ENCODE measurements at places on chromosomes 13 and 19. TPM values are rescaled to one million over a fixed set of nuclear protein-coding genes. Genes with fewer than 3 reads are reported as not detected.

DNA sequence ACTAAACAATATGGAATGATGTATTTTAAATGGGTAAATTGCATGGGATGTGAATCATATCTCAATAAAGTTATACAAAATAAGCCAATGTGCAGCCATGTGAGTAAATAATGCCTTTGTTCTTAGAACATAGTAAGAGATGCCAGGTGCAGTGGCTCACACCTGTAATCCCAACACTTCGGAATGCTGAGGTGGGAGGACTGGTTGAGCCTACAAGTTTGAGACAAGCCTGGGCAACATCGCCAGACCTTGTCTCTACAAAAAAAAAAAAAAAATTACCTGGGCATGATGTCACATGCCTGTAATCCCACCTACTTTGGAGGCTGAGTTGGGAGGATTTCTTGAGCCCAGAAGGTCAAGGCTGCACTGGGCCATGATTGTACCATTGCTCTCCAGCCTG is 230.7 kb downstream of the RFC3 start:
- DNase-seq = no peak
- H3K27me3 ChIP-seq = no peaks in the 10 kb centered on the region
- no peaks in the 10 kb centered on the region for H3K4me1 ChIP-seq
- no peak overlapping the region for H3K4me3 ChIP-seq
- H3K36me3 ChIP-seq = no peaks in the 10 kb centered on the region

- no peaks in the 10 kb centered on the region for H3K36me3 ChIP-seq
- no peak for DNase-seq
- H3K4me3 ChIP-seq = no peak overlapping the region
- no peaks in the 10 kb centered on the region for H3K27me3 ChIP-seq
- H3K27ac ChIP-seq = no peak overlapping the region
- peaks cover 36% of the 10 kb centered on the region for H3K4me1 ChIP-seq
Observed at GRCh38 chr13:113488283-113488682, 2.2 kb downstream of the DCUN1D2 start.

- no peaks in the 10 kb centered on the region for H3K36me3 ChIP-seq
- peaks cover 19% of the 10 kb centered on the region for H3K4me1 ChIP-seq
- H3K27me3 ChIP-seq = no peaks in the 10 kb centered on the region
- H3K27ac ChIP-seq = no peak overlapping the region
- DNase-seq = no peak
Observed at GRCh38 chr13:110280231-110280813, 26.6 kb downstream of the COL4A1 start.

DNA sequence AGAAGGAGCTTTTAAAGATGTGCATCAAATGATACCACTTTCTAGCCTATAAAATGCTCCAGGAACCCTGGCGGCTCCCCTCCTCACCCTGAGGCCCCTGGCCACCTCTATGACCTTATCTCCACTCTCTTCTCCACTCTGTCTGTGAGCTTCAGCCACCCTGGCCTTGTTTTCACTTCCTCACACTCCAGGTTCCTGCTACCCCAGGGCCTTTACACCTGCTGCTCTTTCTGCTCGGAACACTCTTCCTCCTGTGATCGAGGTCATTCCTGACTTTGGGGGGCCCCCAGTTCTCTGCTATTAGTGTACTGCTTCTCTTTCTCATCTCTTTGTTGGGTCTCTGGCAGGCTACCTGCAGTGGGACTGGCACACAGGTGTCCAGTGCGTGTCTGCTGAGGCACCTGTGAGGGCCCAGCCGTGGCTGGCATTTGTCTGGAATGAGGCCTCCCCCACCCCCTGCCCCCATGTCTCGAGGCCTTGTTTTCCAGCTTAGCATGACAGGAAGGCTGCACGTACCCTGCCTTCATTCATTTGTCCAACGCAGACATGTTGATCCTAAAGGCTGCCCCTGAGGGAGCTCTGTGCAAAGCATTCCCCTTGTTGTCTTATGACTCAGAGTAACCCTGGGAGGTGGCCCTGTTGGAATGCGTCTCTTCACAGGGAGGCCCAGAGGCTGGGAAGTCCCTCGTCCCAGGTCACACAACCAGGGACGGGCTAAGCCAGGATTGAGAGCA is 2.3 kb downstream of the DDA1 start:
- peaks cover 4% of the 10 kb centered on the region for H3K36me3 ChIP-seq
- peaks cover 41% of the 10 kb centered on the region for H3K4me1 ChIP-seq
- peak overlapping the region; percentile 61 for H3K27ac ChIP-seq
- H3K27me3 ChIP-seq = no peaks in the 10 kb centered on the region

DNA sequence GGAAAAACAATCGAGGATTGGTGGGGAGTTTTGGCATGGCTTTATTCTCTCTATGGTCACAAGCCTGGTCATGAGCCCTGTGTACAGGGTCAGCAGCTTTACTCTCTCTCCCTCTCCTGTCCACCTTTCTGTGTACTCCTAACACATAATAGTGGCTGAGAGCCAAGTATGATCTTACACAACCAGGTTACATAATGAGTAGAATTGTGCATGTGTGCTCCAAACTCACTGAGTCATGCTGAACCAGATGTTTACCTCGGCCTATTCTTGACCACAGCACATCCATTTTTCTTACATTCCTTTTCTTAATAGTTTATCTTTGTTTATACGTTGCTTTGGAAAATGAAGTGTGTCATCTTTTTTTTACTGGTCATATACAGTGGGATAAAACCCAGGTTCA is 53.1 kb downstream of the ZNF254 start:
- H3K4me3 ChIP-seq = no peak overlapping the region
- H3K27ac ChIP-seq = no peak overlapping the region
- no peaks in the 10 kb centered on the region for H3K36me3 ChIP-seq
- H3K27me3 ChIP-seq = no peaks in the 10 kb centered on the region
- DNase-seq = no peak

- H3K4me3 ChIP-seq = no peak overlapping the region
- DNase-seq = no peak
- H3K27ac ChIP-seq = no peak overlapping the region
- no peaks in the 10 kb centered on the region for H3K36me3 ChIP-seq
- H3K27me3 ChIP-seq = no peaks in the 10 kb centered on the region
Observed at GRCh38 chr13:23505007-23505406, 65.2 kb upstream of the TNFRSF19 start.

GRCh38 chr13:35129500-35129899 is 187.4 kb downstream of the NBEA start:
- H3K36me3 ChIP-seq = no peaks in the 10 kb centered on the region
- H3K4me3 ChIP-seq = no peak overlapping the region
- H3K27ac ChIP-seq = no peak overlapping the region
- H3K27me3 ChIP-seq = no peaks in the 10 kb centered on the region
- no peak for DNase-seq
- no peaks in the 10 kb centered on the region for H3K4me1 ChIP-seq

- no peaks in the 10 kb centered on the region for H3K27me3 ChIP-seq
- no peaks in the 10 kb centered on the region for H3K4me1 ChIP-seq
- no peak overlapping the region for H3K27ac ChIP-seq
- H3K36me3 ChIP-seq = no peaks in the 10 kb centered on the region
- no peak overlapping the region for H3K4me3 ChIP-seq
- DNase-seq = no peak
Observed at GRCh38 chr13:41621716-41622431, 164.5 kb downstream of the RGCC start.

- no peaks in the 10 kb centered on the region for H3K4me1 ChIP-seq
- H3K36me3 ChIP-seq = no peaks in the 10 kb centered on the region
- no peak overlapping the region for H3K4me3 ChIP-seq
Observed at GRCh38 chr13:111905609-111905945, 161.4 kb upstream of the SOX1 start.

DNA sequence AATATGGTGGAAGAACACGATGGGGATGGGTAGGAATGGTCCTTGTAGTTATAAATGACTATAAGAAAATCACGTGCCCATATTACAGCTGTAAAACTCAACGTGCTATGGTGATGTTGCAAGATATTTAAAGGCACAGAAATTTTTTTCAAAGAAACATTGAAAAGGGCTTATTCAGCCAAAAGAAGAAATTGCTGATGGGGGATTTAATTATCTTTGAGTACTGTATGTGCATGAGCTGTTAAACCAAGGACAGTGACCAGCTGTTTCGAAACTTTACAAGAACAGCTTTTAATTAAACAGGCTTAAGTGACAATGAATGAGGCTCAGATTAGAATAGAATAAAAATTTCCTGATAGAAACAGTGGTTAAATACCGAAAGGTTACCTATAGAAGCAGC is 339.0 kb downstream of the HS6ST3 start:
- H3K4me1 ChIP-seq = no peaks in the 10 kb centered on the region
- no peaks in the 10 kb centered on the region for H3K27me3 ChIP-seq
- no peak for DNase-seq
- H3K27ac ChIP-seq = no peak overlapping the region
- no peak overlapping the region for H3K4me3 ChIP-seq

GRCh38 chr19:15426485-15427349 is 7.9 kb upstream of the AKAP8L start:
- no peaks in the 10 kb centered on the region for H3K27me3 ChIP-seq
- H3K36me3 ChIP-seq = peaks cover 11% of the 10 kb centered on the region
- DNase-seq = no peak
- peaks cover 35% of the 10 kb centered on the region for H3K4me1 ChIP-seq
- no peak overlapping the region for H3K27ac ChIP-seq

- no peak overlapping the region for H3K4me3 ChIP-seq
- no peaks in the 10 kb centered on the region for H3K27me3 ChIP-seq
Observed at GRCh38 chr13:27808851-27809550, 16.7 kb downstream of the GSX1 start.

DNA sequence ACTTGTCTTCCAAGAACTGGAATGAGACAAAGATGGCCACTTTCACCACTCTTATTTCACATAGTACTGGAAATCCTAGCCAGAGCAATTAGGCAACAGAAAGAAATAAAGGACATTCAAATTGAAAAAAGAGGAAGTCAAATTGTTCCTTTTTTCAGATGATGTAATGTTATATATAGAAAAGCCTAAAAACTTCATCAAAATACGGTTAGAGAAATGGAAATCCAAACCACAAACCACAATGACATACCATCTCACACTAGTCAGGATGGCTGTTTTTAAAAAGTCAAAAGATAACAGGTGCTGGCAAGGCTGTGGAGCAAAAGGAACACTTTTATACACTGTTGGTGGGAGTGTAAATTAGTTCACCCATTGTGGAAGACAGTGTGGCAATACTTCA is 113.3 kb upstream of the SPRY2 start:
- DNase-seq = no peak
- no peaks in the 10 kb centered on the region for H3K36me3 ChIP-seq
- no peak overlapping the region for H3K4me3 ChIP-seq

DNA sequence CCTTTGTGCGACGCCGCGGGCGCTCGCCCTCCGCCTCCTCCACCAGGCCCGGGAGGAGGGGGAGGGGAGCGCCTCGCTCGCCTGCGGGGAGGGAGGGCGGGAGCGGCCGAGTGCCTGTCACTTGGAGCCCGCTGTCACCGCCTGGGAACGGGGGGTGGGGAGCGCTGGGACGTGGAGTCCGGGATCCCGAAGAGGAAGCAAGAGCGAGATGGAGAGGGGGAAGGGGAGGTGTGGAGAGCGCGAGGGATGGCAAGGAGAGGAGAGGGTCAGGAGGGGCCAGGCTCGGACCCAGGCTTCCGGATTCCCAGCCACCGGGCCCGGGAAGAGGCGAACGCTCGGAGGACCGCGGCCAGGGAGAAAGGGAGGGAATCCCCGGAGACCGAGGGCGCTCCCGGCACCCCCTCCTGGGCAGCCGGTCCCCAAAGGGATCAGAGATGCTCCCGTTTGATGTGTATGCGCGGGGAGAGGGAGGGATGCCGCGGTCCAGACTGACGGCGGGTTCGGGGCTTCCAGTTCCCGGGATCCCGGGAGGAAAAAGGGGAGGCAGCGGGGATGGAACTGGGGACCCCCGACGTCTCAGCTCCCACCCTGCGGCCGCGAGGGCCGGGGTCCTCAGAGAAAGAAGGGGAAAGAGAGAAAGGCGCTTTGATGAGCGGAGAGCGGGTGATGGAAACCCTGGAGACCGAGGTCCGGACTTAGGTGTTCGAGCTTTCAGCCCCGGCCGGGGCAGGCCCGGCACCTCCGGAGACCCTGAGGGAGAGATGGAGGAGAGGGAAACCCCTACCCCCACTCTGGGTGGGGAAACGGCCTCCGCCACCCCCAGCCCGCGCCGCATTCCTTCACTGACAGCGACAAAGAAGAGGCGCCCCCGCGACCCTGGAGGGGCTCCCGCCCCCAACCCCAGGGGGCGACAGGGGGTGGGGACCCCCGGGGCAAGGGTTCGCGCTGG is 4.7 kb upstream of the DPF1 start:
- peaks cover 30% of the 10 kb centered on the region for H3K27me3 ChIP-seq
- no peak for DNase-seq
- no peaks in the 10 kb centered on the region for H3K36me3 ChIP-seq
- H3K4me1 ChIP-seq = peaks cover 19% of the 10 kb centered on the region
- no peak overlapping the region for H3K27ac ChIP-seq

- no peaks in the 10 kb centered on the region for H3K36me3 ChIP-seq
- no peak overlapping the region for H3K4me3 ChIP-seq
- H3K4me1 ChIP-seq = no peaks in the 10 kb centered on the region
- DNase-seq = no peak
Observed at GRCh38 chr19:55197528-55197927, 11.8 kb downstream of the PTPRH start.

DNA sequence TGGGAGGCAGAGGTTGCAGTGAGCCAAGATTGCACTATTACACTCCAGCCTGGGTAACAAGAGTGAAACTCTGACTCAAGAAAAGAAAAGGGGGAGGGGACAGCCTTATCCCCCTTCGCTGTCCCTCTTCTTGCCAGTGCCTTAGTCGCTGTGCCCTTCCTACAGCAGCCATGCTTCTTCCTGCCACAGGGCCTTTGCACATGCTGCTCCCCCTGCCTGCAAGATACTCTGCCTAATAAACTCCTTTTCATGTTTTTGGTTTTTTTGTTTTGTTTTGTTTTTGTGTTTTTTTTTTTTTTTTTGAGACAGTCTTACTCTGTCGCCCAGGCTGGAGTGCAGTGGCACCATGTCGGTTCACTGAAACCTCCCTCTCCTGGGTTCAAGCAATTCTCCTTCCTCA is 21.4 kb downstream of the NWD1 start:
- DNase-seq = no peak
- H3K27me3 ChIP-seq = no peaks in the 10 kb centered on the region
- H3K27ac ChIP-seq = no peak overlapping the region
- no peaks in the 10 kb centered on the region for H3K4me1 ChIP-seq
- H3K36me3 ChIP-seq = no peaks in the 10 kb centered on the region

DNA sequence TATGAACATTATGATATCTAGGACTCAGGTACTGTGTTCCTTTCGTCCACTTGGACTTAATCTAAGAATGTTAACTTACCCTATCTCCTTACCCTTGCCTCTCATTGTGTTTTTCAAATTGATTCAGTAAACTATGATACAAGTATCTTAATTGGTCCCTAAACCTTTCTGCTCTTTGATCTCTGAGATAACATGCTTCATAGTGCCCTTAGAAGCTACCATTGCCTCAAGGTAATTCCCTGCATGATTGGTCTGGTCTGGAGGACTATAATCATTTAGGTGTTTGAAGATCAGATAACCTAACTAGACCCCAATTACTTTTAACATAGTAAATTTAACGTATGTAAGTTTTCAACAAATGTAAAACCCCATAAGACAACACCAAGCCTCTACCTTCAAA is 169.9 kb upstream of the NBEA start:
- no peak overlapping the region for H3K4me3 ChIP-seq
- H3K27me3 ChIP-seq = no peaks in the 10 kb centered on the region
- H3K4me1 ChIP-seq = no peaks in the 10 kb centered on the region
- H3K27ac ChIP-seq = no peak overlapping the region

NANOS3 gene
- total RNA-seq = not detected

MARK4 gene
- 9.2 TPM for total RNA-seq

LYPD3 gene
- 0.26 TPM for total RNA-seq

RNF225 gene
- total RNA-seq = not detected

PINLYP gene
- total RNA-seq = not detected

ATP4A gene
- total RNA-seq = not detected

LILRB1 gene
- 0.33 TPM for total RNA-seq

ZNF583 gene
- total RNA-seq = 3.6 TPM
